ENCODE measurements at places on chromosomes 1 and 21.

GRCh38 chr21:39319814-39320332, 6.4 kb upstream of the BRWD1 start:
- DNase-seq, result no peak

- no peak for DNase-seq
Observed at GRCh38 chr1:204338997-204339396, 20.7 kb downstream of the PLEKHA6 start.

GRCh38 chr1:101121975-101122374, 96.4 kb upstream of the DPH5 start:
- DNase-seq, result no peak

DNA sequence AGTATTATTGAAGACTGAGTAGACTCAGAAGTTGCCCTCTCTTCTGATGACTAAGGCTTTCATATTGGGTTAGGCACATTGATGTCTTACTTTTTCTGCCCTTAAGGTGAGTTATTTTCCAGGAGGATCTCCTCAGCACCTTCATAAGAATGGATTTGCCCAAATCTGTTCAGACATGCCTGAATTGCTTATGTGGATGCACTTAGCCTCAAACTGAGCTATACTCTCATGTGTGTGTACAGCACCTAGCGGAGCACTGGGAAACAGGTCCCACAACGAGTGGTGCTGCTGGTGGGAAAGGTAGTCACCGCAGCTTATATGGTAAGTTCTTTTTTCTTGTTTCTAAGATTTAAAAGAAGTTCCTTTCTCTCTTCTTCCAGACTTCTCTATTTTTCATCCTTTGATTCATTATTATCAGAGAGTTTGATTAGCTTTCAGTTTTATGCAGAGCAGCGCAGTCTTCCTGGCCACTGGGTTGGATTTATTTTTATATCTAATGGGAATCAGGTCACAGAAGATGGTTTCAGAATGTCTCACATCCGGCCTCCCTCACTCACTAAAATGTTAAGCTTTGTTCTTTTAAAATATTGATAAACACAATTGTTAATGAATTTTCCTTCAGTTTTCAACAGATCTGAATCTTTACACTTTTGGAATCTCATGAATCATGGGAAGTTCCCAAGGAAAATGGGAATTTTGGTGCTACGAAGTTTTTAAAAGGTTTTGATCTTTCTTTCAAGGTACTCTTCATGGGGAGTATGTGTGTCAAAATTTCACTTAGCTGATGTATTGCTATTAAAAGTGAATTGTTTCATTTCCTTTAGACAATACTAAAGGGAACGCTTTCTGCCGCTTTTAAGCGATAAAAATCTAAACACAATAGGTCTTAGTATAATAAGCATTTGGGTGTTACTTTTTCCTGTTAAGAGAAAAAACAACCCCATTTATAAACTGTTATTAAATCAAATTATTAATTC, 58.5 kb downstream of the EXTL2 start:
- DNase-seq, result no peak

GRCh38 chr1:9990944-9991343, 6.1 kb upstream of the RBP7 start:
- no peak for DNase-seq

DNA sequence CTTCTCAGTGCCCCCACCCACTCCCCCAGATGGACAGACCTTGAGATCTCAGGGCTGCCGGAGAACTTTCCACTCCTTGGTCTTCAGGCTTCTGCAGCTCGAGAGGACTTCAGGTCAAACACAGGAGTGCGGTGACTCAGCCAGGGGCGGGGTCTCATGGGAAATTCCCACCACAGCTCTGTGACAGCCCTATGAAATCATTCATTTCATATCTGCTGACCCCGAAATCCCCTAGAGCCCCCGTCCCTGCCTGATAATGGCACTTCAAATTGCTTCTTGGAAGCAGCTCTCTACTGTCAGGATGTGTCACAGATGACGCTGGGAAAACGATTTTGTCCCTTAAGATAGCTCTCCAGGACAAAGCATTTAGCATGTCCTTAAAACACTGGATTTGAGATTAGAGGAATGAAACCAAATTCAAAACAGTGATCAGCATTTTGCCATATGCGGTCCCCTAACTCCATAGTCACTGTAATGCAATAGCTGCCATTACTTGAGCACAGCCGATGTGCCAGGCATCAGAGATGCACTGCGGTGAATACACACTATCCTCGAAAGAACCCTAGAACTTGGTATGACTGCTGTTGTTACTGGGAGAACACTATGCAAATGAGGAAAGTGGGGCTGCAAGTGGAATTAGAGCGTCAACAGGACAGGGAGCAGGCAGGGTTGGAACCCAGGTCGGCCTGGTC, at the start of gene TNFRSF9:
TNFRSF9 (minus strand) TSS at position 95 of the 692 bp plus-strand sequence. CDS start 845 bp downstream, outside the sequence.
- DNase-seq, result peak; percentile 69

DNA sequence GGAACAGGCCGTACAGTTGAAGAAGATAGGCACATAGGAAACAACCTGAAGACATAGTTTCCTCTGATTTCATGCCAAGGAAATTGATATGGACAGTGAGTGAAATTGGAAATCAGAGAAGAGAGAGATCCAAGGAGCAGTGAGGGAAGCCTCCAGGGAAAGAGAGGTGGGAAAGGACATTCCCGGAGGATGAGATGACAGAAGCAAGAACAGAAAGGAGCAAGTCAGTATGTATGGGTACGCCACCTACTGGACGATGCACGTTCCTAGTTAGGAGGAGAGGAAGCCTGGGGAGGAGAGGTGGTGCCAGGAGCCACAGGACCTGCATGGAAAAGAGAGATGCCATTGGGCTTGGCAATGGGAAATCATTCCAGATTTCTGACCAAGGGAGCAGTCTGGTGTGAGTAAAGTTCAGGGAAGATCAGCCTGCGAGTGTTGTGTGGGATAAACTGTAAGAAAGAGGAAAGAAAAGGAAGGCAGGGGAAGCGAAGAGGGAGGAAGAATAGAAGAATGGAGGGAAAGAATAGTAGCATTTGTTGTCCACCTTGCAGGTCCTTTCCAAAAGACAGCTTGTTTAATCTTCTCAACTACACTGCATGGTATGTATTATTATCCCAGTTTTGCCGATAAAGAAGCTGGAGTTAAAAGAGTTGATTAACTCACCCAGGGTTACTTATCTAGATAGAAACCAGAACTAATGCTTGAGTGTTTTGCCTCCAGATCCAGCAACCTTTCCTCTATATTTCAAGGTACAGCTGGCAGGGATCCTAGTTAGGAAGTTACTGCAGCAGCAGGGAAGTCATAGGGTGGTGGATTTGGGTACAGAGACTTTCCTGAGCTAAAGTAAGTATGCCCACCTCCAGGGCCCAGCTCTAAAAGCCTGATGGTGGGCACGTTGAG, 27.4 kb downstream of the C1orf116 start:
- DNase-seq, result peak; percentile 2

DNA sequence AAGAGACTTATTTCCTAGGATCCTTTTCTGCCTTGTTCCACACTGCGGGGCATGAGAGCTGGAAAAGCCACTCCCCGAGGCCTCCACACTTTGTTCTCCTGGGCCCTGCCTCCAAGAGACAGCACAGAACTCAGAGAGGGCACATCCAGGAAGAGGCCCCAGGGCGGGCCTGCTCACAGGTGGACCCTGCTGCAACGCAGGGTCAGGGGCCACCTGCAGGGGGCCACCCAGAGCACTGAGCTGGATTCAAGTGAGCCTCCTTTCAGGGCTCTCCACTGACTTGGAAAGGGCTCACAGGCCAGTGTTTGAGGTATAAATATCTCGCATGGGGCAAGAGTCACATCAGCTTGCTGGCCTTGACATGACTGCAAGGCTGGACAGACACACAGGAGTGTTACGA, 4.8 kb downstream of the RGS16 start:
- no peak for DNase-seq

DNA sequence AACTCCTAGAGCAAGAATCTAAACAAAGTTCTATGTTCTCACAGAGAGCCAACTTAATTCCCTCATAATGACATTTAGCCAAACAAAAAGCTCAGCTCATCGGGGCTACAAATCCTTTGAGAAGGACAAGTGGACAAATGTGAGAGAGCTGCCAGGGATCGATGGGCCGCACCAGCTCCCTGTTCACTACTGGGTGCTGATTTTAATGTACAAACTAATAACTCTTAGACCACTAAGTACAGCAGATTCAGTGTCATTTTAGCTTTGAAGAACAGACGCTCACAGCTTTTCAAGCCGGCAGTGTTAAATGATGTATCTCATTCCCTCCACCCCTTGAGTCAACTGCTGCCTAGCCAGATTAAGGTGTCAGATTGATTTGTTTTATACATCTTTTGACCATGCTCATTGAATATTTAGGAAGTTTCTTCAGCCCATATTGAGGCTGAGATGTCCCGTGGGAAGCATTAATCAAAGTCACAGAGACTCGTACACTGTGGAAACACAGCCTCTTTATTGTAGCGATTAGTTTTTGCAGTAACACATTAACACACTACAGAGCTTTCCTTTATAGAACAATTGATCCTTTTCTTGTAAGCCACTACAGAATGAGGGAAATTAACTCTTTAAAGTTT, 21.1 kb downstream of the PROX1 start:
- DNase-seq, result no peak

DNA sequence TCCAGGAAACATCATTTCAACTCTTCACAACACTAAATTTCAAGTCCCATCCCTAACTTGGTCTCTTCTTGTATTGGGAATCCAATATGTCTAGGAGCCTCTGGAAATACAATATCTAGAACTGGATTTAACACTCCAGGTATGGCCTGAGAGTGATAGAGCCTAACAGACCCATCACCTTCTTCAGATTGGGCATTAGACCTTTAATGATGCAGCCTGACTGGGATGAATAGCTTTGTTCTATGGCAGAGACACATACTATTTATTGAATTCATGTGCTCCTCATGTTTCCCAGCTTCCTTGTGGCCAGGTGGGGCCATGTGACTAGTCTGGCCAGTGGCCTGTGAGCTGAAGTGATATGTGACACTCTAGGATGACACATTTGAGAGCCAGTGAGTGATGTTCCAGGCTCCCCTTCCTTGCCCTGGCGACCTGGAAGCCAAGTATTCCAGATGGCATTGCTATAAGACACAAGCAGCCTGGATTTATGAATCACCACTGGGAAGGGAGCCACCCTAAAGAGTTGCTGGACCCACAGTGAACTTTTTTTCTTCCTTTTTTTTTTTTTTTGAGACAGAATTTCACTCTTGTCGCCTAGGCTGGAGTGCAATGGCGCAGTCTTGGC, 31.0 kb upstream of the POU3F1 start:
- no peak for DNase-seq

DNA sequence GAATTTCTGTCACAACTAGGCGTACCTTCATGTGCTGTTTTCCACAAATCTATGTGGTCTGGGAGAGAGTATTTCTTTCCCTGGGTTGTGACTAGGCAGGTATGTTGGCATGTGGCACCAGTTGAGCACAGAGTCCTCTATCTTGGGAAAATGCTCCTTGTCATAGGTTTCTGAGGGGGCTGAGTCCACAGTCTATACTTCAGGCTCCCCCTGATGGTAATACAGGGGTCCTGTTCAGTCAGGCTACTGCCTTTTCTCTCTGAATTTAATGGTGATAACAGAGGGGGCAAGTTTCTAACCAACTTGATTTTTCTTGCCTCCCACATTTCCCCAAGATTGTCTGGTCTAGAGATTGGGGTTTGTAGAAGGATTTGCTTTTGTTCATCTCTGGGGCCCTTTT, 35.8 kb downstream of the VANGL1 start:
- DNase-seq, result no peak

DNA sequence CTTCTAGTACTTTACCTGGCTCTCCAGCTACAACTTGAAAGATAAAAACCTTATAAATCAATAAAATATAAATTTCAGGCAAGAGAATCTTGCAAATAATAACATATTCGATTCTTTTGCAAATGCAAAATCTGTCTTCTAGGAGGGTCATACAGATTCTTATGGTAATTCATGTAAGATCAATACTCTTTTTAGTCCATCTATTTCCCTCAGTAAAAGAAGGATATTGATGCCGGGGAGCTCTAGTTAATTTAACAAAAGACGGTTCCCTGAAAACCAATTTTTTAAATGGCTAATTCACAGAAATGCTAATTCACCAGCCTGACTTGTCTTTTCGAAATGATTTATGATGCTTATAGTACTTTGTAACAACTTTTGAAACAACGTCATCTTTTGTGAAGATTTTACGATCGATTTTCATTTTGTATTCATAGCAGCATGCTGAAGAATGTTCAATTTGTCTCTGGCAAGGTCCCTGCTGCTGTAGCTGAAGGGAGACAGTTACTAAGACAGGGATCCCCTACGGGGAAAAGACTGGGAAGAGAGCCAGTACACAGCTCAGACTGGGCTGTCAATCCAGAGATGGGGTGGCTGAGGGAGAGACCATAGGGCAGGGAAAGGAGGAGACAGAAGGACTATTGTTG, 90.6 kb upstream of the SPAG17 start:
- DNase-seq, result no peak

- DNase-seq, result no peak
Observed at GRCh38 chr1:23799570-23800399, 769 bp downstream of the GALE start.

- no peak for DNase-seq
Observed at GRCh38 chr1:57204942-57205787, 218.7 kb downstream of the DAB1 start.

DNA sequence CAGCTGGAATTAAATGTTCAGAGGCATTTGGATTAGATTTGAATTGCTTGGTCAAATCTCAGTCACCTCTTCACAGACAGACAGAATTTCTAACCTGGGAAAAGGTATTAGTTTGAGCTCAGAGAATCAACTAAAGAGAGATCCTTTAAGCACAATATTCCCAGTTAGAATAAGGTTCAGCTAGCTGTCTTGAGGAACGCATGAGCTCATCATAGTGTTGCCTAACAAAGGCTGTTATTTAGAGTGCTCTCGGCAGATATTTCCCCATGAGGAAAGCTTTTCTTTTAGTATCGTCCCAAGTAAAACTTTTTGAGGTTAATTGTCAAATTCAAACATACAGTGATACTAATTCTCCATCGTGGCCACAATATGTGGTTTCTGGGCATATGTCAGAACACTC, 269.9 kb downstream of the HLX start:
- no peak for DNase-seq

- DNase-seq, result no peak
Observed at GRCh38 chr1:244992833-244993232, 128.5 kb upstream of the HNRNPU start.

GRCh38 chr21:33670076-33670978, 28.0 kb downstream of the ITSN1 start:
- DNase-seq, result no peak

- no peak for DNase-seq
Observed at GRCh38 chr1:2496087-2496622, 20.1 kb downstream of the PLCH2 start.

GRCh38 chr1:235500971-235501540, 3.2 kb downstream of the B3GALNT2 start:
- DNase-seq, result no peak

DNA sequence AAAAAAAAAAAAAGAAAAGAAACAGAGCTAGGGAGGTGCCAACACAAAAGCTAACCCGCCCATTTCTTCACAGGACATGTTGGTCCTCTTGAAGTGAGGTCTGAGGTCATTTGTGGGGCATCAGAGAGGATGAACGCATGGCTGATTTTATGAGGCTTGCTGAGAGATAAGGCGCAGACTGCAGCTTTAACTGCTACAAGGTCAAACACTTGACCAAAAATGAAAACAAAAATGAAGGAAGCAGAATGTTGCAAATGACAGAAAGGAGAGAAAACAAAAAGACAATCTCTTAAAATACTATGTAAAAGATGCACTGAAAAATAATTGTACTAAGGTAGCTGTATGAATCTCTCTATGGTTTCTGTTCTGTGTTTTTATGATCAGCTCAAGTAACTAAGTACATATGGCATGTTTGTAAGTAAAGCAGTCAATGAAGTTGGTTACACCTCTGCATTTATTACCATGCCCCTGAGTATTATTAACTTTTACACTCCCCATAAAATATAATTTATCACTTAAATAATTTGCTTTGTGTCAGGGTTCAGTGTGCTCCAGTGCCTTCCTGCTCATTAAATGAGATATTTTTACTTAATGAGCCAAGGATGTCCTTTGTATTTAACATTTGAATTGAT, 249.1 kb upstream of the NR5A2 start:
- no peak for DNase-seq
